ENCODE measurements at places on chromosomes 1 and 21.

DNA sequence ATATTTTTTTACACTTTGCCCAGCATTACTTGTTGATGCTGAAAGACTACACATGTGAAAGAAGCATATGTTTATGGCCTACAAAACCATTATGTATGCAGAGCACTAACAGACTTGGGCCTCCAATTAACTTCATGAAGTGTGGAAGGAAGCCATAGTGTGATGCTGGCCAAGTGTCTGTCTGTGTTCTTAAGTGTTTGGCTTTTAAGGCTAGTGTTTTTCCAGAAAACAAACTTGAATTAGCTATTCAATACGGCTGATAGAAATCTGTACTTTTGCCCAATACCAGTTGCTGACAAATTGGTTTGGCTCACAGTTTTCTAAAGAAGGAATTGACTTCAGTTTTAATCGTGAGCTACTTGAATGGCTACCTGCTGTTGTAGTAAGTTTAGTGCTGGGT lies 136.1 kb downstream of the ADGRL2 start:
- DNase-seq = no peak

- no peak for DNase-seq
Measured at GRCh38 chr1:43431676-43432075, 22.1 kb downstream of the HYI start.

GRCh38 chr1:70871790-70872189 lies 175.8 kb downstream of the PTGER3 start:
- no peak for DNase-seq

DNA sequence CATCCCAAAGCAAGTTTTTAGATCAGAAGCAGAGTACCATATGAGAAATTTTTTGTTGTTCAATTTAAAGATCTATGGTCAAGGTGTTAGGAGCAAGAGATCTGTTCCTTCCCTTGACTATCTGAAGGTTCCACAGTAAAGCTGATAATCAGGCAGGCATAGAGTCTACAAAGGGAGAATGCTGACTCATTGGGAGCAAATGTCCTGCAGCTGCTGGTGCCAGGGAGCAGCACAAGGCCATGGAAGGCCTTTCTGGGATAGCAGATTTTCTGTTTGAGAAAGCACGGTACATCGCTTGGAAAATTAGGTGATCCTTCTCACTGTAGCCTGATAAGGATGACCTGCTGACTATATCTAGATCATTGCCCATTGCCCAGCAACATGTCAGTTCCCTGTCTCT lies 210.1 kb upstream of the C1orf87 start:
- no peak for DNase-seq

GRCh38 chr1:10771789-10772188 lies 24.7 kb downstream of the CASZ1 start:
- DNase-seq = no peak

DNA sequence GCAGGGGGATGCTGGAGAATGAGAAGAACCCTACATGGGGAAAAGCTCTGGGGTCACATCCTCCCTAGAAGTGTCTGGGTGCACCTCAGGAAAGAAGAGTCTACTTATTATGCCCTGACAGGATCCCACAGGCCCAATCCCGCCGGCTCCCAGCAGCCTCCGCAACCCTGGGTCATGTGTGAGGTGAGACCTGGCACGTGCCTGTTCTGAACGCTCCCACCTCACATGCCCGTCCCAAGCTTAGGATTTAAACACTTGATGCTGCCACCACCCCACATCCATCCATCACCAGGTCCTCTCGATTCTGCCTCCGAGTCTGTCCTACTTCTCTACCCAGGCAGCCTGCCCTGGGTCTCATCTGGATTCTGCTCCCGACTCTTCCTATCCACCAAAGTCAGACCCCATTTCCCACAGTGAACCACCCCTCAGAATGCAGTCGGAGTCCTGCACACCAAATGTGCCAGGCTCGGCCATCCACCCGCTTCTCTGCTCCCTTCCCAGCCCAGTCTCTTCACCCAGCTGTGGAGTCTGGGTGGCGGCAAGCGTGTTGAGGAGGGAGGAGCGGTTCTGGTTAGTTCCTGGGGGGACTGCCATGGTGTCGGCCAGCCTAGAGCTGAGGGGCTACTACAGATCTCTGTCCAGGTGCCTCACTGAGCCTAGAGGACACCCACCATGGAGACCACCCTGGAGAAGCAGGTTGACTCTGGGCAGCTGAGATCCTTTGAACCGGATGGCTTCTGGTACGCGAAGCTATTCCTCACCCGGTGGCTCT lies 23.9 kb downstream of the SLC2A1 start:
- no peak for DNase-seq

DNA sequence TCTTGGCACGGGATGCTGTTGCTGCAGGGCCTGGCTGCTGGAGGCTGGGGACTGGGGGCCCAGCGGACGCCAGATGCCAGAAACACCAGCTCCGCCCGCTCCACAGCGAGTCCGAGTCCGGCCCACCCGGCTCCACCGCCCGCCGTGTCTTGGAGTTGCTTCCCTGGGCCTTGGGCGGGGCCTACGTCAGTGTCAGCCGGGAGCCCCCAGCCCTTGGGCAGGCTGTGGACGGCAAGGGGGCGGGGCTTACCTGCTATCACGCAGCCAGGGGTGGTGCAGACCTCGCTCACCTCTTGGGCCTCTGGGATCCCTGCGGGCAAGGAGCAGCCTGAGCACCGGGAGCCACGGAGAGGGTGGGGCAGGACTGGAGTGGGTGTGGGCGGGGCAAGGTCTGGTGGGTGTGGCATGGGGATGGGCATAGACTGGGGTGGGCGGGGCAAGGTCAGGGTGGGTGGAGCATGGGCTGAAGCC lies 21.8 kb downstream of the MMEL1 start:
- peak; percentile 22 for DNase-seq

DNA sequence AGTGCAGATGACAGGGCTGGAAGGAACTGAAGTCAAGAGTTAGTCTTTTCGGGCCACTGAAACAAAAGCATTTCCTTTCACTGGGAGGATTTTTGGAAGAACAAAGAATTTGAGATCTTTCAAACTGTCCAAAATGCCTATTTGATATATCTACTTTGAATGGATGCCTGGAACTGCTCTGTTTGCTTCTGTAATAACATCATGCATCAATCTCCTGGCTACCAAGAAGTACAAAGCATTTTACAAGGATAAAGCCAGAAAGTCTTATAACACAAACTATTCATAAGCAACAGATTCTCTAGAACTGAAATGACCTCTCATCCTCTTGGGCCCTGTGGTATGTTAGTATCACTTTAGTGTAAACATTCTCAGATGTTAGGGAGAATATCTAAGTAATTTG lies 18.2 kb upstream of the RHOU start:
- no peak for DNase-seq

GRCh38 chr1:198741744-198742143 lies 102.9 kb downstream of the PTPRC start:
- DNase-seq = no peak

DNA sequence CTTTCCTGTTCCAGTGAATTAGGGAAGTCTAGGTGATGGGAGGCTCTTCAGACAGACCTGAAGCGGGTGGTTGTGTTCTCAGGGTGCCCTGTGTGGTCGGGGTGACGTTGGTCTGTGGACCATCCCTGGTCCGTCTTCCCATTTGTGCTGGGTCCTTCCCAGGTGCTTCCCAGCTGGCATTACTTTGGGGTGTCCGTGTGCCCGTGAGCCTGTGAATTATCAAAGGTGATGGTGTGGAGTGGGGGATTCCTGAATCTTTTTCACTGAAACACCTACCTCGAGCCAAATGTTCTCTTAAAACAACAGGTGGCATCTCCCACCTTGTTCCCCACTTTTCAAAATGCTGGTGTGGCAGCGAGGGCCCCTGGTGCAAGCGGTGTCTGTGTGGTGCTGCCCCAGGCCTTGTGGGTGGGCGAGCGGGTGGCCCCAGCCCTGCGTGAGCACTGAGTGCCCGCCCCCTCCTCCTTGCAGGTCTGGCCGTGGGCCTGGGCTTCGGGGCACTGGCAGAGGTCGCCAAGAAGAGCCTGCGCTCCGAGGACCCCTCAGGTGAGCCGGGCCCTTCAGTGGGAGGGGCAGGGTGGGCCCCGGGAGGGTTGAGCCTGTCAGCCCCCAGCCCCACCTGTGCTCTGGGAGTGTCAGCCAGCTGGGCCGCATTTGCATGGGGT lies 37.0 kb downstream of the COQ8A start:
- DNase-seq = no peak

DNA sequence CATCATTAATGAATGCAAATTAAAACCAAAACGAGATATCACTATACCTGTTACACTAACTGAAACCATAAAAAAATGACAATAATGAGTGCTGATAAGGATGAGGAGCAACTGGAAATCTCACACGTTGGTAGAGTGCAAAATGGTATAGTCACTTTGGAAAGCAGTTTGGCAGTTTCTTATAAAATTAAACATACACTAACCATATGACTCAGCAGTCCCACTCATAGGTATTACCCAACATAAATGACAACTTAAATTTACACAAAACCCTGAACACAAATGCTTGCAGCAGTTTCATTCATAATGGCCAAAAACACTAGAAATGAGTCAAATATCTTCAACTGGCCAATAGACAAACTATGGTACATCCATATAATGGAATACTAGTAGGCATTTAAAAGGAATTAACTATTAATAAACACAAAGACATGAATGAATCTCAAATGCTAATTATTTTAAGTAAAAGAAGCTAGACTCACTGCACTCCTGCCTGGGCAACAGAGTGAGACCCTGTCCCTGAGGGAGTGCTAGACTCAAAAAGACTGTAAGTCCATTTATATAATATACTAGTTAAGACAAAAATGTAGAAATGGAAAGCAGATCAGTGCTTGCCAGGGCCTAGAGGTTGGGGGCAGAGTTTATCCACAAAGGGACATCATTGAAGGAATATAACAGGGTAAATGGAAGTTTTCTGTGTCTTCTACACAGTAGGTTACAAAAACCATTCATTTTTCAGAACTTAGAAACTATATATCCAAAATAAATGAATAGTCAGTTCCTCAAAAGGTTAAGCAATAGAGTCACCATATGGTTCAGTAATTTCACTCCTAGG lies 77.4 kb downstream of the EIF4G3 start:
- DNase-seq = no peak

GRCh38 chr1:173562813-173563212 lies 40.1 kb downstream of the SLC9C2 start:
- DNase-seq = no peak

DNA sequence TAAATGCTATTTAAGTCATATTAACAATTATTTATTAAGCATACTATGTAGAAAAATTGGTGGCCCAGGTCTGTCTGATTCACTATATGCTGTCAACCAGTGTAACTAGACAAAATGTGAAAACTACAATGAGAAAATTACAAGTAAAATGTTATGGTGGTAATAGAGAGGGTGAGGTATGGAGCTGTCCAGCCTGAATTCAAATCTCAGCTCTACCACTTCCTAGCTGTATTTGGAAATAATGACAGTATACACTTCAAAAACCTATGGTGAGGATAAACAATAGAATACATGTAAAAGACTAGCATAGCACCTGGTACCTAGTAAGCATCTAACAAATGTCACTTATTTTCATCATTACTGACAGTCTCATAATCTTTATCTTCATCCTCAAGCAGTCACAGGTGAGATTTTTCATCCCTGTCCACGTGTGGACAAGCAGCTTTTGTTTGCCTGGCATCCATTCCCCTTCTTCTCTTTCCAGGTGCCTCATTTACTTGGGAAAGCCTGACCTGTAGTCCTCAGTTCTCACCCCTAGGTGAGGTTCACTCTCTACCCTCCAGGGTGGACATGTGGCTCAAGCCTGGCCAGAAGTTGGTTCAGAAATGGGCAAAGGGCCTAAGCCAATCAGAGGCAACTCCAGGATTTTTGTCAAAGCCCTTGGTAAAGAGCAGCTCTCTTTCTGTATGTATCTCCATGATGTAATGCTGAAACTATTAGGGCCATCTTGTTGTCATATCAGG lies 29.5 kb downstream of the EGLN1 start:
- no peak for DNase-seq

DNA sequence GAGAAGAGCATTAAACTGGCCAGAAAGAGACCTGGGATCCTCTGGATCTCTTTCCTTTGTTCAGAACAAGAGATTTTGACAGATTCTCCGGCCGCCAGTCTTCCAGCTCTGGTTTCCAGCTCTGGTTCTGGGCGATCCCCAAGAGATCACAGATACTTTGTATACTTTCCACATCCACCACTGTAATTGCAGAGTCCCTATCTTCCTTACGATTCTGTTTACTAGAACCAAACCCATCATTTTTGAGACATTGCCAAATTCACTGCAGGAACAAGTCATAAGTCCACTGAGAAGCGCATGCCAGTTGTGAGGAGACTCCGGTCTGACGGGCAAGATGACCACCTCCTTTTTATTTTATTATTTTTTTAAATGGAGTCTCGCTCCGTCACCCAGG lies 505.2 kb downstream of the SMYD3 start:
- no peak for DNase-seq
